Epithelial cell of proximal tubule (primary cell): ENCODE measurements at places on chromosomes 13 and 19.

DNA sequence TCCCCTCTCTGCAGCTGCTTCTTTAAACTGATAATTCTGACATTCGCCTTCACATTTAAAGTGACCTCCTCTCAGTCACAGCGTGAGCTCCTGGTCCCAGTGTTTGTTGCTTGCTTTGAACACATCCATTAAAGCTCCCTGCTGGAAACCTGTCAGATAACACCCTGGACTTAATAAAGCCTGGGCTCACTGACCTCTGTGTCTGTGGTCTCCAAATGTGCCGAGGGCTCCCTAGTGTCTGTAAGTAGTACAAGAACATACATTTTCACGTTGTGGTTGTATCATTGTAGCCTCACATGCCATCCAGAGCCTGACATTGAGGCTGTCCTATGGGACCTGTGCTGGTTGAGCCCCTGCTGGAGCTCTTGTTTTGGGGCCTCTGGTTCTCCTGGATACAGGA is 2.6 kb upstream of the PSG4 start:
- DNase-seq, result no peak

GRCh38 chr13:40922437-40923040 is 96.6 kb downstream of the ELF1 start:
- DNase-seq, result no peak

DNA sequence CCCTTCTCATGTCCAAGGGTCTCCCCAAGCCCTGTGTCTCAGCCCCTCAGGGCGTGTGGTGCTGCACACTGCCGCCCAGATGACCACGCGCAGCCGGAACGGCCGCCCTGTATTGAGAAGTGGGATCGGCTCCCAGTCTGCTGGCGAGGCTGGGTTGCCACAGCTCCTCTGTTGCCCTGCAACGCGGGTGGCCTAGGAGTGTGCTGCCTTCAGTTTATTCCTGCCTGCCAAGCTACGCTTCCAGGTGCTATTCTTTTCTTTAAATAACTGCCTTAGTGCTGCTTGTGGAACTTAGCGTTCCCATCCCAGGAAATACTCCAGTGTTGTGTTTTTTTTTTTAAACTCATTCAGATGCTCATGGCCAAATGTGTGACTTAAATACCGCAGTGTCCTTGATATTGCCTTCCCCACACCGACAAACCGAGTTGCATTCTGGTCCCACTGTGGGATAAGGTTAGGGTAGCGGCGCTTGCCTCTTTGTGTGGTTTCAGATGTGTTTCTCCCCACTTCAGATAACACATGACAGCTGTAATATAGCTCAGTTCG is 16.6 kb downstream of the ACTN4 start:
- DNase-seq, result no peak

GRCh38 chr13:64369121-64369520 is 2861.0 kb downstream of the PCDH9 start:
- DNase-seq, result no peak

DNA sequence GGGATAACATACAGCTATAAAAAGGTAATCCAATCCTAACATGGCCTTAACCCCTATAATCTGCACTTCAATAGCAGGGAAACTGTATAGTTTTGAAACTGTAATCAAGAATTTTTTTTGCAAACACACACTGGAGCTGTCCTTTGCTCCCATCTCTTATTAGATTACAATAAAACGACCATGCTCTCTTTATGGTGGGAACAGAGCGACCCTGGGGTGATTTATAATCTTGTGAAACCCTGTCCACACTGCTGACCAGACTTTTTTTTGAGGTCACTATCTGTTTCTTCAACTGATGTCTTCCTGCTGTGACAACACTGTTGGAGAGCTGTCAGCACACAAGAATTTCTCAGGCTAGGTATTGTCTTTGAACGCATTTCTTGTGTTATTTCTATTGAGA is 35.3 kb downstream of the DACH1 start:
- no peak for DNase-seq

DNA sequence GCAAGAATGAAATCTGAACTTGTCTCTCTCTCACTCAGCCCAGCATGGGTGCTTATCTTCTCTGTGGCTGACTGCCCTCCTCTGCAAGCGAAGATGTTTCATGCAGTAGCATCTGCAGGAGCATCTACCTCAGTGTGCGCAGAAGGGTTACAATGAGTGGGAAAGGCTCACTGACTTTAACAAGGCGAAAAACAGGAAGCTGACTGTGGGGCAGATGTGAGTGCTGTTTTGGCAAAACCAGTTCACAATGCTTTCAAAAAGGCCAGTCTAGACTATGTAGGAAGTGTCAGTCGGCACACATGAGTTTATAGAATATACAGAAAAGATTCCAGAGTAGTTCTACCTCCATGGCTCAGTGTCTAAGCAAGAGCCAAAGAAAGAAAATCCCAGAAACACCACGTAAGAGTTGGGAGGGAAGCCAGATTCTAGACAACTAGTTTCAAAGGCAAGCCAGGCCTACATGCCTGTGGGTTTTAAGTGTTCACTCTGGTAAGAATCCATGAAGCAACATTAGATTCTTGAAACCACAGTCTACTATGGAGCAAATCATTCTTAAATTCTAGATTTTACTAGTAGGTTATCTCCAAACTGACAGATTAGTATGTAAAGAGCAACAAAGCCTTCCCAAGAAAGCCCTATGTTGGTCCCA is 124.5 kb downstream of the ABCC4 start:
- no peak for DNase-seq

DNA sequence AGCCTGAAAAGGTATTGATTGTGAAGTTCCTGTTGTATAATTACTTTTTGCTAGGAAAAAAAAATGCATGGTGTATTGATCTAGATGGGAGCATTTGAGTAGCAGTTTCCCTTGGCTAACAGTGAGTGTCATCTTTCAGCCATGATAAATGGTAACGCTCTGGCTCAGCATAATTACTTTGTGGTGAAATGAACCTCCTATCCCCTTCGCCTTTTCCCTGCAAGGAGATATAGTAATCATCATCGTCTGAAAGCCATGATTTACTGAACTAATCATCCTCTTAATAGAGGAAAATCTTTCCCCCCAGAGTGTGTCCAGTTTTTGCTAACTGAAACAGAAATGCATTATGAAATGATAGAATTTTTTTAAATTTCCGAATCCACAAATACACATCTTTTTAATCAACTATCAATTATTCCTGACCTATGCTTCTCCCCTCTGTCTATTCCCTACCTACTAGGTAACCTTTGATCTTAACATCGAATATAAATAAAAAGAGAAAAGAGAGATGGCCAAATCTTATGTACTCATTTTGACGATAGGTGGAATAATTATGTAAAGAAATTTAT is 88.7 kb downstream of the MAB21L1 start:
- DNase-seq, result no peak

GRCh38 chr19:49106648-49107135 is 7.5 kb upstream of the LIN7B start:
- DNase-seq, result no peak

- peak; percentile 39 for DNase-seq
Measured at GRCh38 chr13:87671031-87671752, at the start of gene SLITRK5. Gene SLITRK5, plus strand, starts transcription at chr13:87671371. Its CDS starts 4,018 bp downstream, at chr13:87675389.

DNA sequence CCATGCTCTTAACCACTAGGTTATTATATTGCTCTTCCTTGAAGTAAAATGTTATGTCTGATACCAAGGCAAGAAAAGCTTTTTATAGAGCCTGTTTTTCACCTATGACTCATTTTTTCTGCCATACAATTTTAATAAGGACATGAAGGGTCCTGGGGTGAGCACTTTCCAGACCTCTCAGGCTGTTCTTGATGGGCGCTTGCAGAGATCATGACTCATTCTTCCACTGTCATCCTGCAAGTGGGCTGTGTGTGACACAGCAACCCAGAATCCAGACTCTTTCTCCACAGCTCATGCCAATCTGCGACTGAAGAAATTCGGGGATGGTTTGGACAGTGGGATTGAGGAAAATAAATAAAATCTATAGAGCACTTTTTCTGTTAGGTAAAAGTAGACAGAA is 506.7 kb upstream of the NBEA start:
- no peak for DNase-seq

DNA sequence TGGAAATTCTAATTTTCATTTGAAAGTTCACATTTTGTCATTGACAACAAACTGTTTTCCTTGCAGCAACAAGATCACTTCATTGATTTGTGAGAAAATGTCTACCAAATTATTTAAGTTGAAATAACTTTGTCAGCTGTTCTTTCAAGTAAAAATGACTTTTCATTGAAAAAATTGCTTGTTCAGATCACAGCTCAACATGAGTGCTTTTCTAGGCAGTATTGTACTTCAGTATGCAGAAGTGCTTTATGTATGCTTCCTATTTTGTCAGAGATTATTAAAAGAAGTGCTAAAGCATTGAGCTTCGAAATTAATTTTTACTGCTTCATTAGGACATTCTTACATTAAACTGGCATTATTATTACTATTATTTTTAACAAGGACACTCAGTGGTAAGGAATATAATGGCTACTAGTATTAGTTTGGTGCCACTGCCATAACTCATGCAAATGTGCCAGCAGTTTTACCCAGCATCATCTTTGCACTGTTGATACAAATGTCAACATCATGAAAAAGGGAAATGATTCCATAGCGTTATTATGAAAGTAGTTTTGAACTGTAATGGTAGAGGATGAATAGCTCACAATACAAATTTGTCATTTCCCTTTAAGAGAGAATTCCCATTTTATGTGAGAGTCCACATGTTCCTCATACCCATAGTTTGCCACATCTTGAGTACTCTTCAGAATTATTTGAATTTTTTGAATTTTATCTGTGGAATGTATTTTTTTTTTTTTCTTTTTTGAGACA is 2.6 kb downstream of the BRCA2 start:
- no peak for DNase-seq
